ENCODE measurements at places on chromosomes 11 and 22. TPM values are rescaled to one million over a fixed set of nuclear protein-coding genes. Genes with fewer than 3 reads are reported as not detected.
A peak's percentile ranks its signal among the peaks of the same experiment; 100 is the strongest.

DNA sequence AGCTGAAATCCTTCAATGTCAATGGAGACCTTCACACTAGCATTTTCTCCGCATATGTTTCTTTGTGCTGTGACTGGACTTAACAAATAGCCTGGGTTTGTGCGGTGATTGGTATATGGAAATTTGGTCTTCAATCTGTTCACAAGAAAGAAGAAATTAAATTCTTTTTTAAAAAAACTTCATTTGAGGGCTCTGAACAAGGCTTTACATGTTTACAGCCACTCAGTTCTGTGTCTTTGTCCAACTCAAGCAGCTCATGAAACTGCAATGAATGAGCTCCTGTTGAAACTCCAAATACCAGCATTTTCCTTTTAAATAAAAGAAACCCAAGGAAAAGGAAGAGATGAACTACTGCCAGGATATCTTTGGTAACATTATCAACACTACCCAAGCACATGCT, 57.3 kb downstream of the PIK3C2A start:
- H3K4me3 ChIP-seq, result no peak overlapping the region
- no peak overlapping the region for H3K27ac ChIP-seq
- no peak for DNase-seq
- no peaks in the 10 kb centered on the region for H3K36me3 ChIP-seq
- no peaks in the 10 kb centered on the region for H3K27me3 ChIP-seq

DNA sequence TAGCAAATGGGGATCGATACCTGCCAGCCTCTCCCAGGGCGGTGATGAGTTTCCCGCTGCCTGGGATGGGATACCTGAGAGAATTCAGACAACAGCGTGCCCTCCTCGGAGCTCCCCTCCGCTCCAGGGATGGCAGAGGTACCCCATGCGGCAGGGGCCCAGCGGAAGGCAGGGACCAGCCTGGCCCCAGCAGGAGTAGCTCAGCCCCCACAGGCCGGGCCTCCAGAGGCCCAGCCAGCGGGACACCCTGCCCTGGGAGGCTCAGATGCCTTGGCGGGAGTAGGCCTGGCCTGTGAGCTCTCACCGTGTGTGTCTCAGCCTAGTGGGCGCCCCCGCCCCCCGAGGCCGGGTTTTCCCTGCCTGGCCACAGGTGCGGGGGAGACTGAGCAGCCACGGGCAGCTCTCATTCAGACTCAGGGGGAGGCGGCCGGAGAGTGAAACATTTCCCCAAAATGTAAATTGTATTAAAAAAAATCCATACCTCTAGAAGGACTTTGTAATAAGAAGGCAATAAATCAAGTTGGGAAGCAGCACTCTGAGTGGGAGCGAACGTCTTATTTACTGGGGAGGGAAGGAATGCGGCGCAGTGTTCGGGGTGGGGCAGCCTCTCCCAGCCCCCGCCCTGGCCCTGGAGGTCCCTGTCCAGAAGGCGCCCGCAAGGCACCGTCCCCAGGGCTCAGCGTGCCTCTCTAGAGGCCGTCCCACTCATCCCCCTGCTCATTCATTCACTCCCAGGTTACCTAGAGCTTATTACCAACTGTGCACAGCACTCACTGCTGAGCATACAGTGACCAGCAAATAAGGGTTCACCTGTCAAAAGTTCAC, 888.0 kb downstream of the BRD1 start:
- H3K27ac ChIP-seq, result no peak overlapping the region
- H3K27me3 ChIP-seq, result peaks cover 30% of the 10 kb centered on the region
- H3K4me1 ChIP-seq, result no peaks in the 10 kb centered on the region
- DNase-seq, result peak; percentile 46
- no peak overlapping the region for H3K4me3 ChIP-seq

DNA sequence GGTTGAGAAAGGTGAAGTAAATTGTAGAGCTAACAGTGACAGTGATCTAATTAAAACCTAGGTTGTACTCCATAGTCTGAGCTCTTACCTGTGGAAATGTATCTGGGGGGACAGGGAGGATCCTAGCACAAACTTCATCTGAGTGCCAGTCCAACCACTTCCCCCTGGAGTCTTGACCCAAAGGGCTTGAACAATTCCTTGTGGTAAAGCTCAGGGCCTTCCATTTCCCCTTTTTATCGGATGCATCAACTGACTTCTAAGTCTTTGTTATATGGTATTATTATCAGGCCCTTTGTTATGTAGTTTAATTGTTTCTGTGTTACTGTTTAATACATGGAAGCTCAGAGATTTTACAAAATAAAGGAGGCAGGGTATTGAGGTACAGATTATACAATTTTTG, 140.2 kb upstream of the SESN3 start:
- H3K4me3 ChIP-seq, result no peak overlapping the region
- no peak for DNase-seq
- no peaks in the 10 kb centered on the region for H3K36me3 ChIP-seq

DNA sequence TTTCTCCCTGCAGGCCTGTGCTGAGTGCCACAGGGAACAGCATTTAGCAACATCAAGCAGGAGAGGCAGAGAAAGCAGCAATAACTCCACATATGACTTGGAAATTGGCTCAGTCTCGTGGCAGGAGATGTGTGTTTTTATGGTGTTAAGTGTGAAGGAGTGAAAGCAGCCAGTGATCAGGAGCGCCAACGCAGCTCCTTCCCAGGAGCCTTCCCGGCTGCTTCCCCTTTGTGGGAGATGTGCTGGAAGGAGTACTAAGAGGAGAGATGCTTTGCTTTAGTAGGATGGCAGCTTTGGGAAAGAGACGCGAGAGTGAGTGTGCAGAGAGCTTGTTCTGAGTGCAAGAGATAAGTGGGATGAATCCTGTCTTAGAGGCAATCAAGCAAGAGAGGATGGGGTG, 54.7 kb upstream of the KIRREL3 start:
- H3K4me1 ChIP-seq, result no peaks in the 10 kb centered on the region
- no peaks in the 10 kb centered on the region for H3K27me3 ChIP-seq
- no peaks in the 10 kb centered on the region for H3K36me3 ChIP-seq
- no peak overlapping the region for H3K27ac ChIP-seq
- H3K4me3 ChIP-seq, result no peak overlapping the region

DNA sequence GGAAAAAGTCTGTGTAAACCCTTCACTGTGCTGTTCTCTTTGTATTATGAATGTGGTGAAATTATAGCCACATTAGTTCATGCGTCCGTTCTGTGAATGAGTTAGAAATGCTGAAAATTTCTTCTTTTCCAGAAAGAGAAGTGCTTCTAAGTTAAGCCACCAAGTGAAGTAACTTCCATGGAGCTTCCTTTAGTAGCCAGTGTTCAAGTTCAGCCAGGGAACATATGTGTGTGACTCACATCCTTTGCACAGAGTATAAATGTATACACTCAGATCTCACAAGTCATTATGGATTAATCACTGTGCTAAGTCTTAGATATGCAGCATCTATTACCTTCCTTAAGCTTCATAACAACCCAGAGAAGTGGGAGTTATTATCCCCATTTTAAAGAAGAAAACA, 3.1 kb upstream of the MMP8 start:
- H3K27me3 ChIP-seq, result no peaks in the 10 kb centered on the region
- H3K27ac ChIP-seq, result no peak overlapping the region
- no peak overlapping the region for H3K4me3 ChIP-seq
- H3K36me3 ChIP-seq, result no peaks in the 10 kb centered on the region
- DNase-seq, result no peak
- H3K4me1 ChIP-seq, result no peaks in the 10 kb centered on the region

- no peaks in the 10 kb centered on the region for H3K27me3 ChIP-seq
- DNase-seq, result no peak
- H3K27ac ChIP-seq, result no peak overlapping the region
These were observed 16.2 kb downstream of the SLC37A2 start for GRCh38 chr11:125079151-125079877.

DNA sequence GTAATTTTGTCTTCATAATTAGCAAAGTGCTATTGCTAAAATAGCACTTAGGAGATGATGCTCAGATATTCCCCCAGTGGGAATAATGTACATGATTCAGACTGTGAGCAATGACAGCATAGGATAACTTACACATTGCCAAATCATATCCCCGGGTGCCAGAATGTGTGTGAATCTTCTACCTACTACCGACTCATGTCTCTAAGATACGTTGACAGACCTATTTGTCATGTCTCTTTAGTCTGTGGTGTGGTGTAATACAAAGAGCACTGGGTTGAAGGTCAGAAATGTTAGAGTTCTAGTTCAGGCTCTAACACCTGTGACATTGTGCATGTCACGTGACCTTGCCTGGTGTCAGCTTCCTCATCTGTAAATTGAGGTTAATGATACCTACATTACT, 31.0 kb upstream of the PICALM start:
- H3K27ac ChIP-seq, result no peak overlapping the region
- H3K4me3 ChIP-seq, result no peak overlapping the region
- no peaks in the 10 kb centered on the region for H3K27me3 ChIP-seq
- H3K4me1 ChIP-seq, result no peaks in the 10 kb centered on the region
- H3K36me3 ChIP-seq, result no peaks in the 10 kb centered on the region
- DNase-seq, result no peak

GRCh38 chr11:133829566-133829965, 15.7 kb downstream of the SPATA19 start:
- peaks cover 24% of the 10 kb centered on the region for H3K27me3 ChIP-seq
- no peak for DNase-seq
- no peak overlapping the region for H3K4me3 ChIP-seq
- H3K4me1 ChIP-seq, result no peaks in the 10 kb centered on the region

DNA sequence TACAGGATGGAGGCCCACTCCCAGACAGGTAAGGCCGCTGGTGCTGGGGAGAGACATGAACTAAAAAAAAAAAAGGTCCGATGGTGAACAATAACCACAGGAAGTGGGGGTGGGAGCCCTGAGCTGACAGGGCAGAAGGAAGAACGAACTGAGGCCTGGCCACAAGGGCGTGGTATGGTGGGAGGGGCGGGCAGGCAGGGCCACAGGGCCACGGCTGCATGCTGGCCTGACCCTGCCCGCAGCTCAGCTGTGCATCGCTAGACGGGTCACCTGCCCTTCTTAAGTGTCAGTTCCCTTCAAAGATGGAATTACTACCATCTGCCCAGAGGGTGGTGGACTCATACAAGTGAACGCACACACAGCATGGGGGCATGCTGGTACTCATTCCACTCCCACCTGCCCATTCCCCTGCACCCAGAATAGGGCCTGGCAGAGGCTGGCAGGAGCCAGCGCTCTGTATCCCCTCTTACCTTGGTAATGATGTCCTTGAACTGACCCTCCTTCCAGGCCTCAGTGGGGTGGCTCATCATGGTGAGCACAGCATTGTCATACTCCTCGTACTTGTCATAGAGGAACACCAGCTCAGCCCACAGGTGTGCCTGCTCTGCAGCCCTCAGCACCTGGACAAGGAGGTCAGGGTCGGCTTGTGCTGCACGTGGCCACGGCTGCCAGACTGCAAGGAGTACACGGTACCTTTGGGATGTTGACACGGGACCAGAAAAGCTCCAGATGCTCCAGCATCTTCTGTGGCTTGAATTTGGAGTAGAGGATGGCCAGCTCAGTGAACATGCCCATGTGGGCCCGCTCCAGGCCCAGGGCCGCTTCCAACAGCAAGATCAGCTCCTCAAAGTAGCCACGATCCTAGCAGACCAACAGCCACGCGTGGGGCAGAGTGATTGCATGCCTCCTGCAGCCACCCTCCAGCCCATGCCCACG, 17.5 kb upstream of the SLC25A1 start:
- no peak overlapping the region for H3K4me3 ChIP-seq
- H3K36me3 ChIP-seq, result no peaks in the 10 kb centered on the region
- DNase-seq, result no peak
- no peak overlapping the region for H3K27ac ChIP-seq
- no peaks in the 10 kb centered on the region for H3K4me1 ChIP-seq

GRCh38 chr11:82987997-82988396, 83.7 kb downstream of the RAB30 start:
- H3K27me3 ChIP-seq, result no peaks in the 10 kb centered on the region
- DNase-seq, result no peak

GRCh38 chr11:9568161-9568853, 5.2 kb upstream of the WEE1 start:
- peaks cover 7% of the 10 kb centered on the region for H3K4me1 ChIP-seq
- H3K27me3 ChIP-seq, result no peaks in the 10 kb centered on the region
- no peaks in the 10 kb centered on the region for H3K36me3 ChIP-seq
- H3K4me3 ChIP-seq, result no peak overlapping the region

GRCh38 chr22:43441216-43441615, 29.4 kb downstream of the MPPED1 start:
- no peak overlapping the region for H3K4me3 ChIP-seq
- H3K27ac ChIP-seq, result no peak overlapping the region
- no peaks in the 10 kb centered on the region for H3K27me3 ChIP-seq
- no peaks in the 10 kb centered on the region for H3K36me3 ChIP-seq
- no peak for DNase-seq

DNA sequence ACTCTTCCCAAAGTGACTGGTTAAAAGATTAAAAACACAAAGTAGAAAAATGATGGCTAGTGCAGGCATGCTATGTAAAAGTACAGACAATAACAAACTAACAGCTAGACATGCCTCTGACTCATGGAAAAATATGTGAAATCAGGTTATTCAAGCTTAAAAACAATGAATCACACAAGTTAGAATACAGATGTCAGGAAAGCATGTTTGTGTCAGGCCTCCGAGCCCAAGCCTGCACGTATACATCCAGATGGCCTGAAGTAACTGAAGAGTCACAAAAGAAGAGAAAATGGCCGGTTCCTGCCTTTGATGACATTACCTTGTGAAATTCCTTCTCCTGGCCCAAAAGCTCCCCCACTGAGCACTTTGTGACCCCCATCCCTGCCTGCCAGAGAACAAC, 110.1 kb downstream of the NOX4 start:
- no peaks in the 10 kb centered on the region for H3K4me1 ChIP-seq
- no peak for DNase-seq
- no peaks in the 10 kb centered on the region for H3K27me3 ChIP-seq

DNA sequence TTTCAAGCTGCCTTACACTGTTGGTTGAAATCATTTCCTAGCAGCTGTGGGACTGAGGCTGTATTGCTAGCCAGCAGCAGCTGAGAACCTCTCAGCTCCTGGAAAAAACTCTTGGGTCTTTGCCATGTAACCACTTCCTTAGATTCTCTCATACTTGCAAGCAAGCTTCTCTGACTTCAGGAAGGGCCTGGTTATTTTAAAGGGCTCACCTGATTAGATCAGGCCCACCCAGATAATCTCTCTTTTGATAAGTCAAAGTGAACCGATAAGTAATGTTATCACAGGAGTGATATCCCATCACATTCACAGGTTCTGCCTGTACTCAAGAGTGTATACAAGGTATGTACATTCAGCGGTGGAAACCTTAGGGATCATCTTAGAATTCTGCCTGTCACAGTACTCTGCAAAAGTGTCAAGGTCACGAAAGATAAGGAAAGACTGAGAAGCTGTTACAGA, 7.4 kb upstream of the CLPB start:
- H3K27ac ChIP-seq, result no peak overlapping the region
- DNase-seq, result no peak
- no peaks in the 10 kb centered on the region for H3K4me1 ChIP-seq
- H3K36me3 ChIP-seq, result no peaks in the 10 kb centered on the region

GRCh38 chr11:2526808-2527381, 82.1 kb downstream of the KCNQ1 start:
- no peaks in the 10 kb centered on the region for H3K27me3 ChIP-seq
- H3K36me3 ChIP-seq, result no peaks in the 10 kb centered on the region
- H3K4me1 ChIP-seq, result no peaks in the 10 kb centered on the region
- H3K27ac ChIP-seq, result no peak overlapping the region
- peak; percentile 50 for DNase-seq
- no peak overlapping the region for H3K4me3 ChIP-seq

Gene MPZL3
- 13.1 TPM for total RNA-seq

Gene PANX3
- total RNA-seq, result not detected

Gene ANKK1
- total RNA-seq, result 1.4 TPM

Gene PTGDR2
- total RNA-seq, result 0.59 TPM

Gene KRTAP5-10
- not detected for total RNA-seq

Gene ANO5
- 4.2 TPM for total RNA-seq

Gene RAG1
- 0.32 TPM for total RNA-seq

Gene OR56B4
- total RNA-seq, result not detected

Gene SLC5A4
- total RNA-seq, result not detected
